ENCODE measurements at places on chromosomes 6 and 20.
A peak's percentile ranks its signal among the peaks of the same experiment; 100 is the strongest.

DNA sequence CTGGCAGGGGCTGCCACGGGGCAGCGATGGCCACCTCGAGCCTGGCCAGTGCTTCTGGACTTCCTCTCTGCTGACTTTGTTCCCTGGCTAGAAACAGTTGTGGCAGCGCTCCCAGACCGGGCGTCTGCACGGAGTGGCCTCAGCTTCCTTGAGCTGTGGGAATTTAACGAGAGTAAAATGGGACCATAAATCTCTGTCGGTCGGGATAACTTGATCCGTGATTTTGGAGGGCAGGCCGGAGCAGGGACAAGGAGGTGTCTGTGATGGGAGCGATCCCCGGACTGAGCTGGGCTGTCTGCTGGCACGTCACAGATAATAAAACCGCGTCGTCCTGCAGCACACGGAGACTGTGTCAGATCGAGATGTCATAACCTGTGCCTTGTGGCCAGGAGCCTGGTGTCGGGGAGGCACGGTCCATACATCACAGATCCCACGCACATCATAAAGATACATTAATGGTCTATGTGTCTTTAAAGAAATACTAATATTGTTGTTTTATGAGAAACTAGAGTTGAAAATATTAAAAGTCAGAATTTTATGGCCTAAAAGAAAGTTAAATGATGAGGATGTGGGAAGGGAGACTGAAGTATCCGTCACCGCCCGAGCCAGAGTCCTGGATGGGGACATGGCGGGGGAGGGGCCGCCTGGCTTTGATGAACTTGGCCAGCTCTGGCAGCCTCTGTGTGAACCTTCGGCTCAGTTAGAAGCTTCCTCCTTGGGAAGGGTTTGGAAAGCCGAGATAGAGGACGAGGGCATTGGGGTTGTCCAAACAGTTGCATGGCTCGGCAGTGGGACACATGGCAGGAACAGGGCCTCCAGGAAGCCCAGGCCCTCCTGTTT, 6.5 kb upstream of the RBBP8NL start:
- DNase-seq = no peak

- DNase-seq = no peak
These were observed 21.8 kb downstream of the MAN1A1 start for GRCh38 chr6:119327810-119328209.

GRCh38 chr6:126252154-126252553, 87.8 kb upstream of the CENPW start:
- no peak for DNase-seq

- no peak for DNase-seq
These were observed 8.0 kb downstream of the NKX2-4 start for GRCh38 chr20:21389368-21389767.

DNA sequence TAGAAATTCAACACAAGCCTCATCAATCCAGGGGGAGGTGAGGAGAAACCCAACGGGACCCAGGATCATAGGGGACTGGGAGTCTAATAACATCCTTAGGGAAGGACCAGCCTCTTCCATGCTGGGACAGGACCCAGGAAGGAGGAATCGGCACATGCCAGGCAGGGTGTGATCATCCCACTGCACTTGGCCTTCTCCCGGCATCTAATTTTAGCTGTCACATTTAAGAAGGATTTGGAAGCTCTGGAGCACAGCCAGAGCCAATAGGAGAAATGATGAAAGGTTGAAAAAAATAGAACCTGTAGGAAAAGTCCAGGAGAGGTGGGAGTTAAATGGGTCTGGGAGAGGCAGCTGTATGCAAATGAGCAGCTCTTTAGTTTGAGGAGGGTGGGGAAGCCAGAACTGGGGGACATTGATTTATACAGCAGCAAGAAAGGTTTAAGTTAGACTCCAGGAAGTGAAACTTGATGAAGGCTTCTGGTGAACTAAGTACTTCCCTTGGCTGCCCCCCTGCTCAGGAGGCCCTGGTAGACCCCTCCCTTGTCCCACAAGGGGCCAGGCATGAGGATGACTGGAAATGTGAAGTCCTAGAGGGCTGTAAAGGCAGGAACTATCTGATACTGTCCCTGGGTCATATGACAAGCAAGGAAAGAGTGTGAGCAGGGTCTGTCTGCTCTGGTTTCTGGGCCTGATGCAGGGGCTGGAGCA, 260.3 kb downstream of the LRFN2 start:
- no peak for DNase-seq

DNA sequence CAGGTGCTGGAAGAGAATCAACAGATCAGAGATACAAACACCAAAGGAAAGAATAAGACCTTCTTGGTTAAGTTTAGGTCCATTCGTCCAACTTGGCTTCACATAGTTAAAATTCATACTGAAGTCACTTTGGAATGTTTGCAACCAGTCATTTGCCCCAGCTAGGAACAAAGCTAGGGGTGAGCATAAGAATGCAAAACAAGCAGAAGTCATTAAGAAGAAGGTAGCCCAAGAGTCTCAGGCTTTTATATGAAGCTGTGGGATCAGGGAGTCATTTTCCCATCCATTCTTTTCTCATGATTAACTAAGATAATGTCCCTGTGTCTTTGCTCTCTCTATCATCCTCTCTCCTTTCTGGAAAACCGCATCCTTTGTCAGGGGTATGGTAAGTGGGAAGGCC, 51.5 kb upstream of the TMEM170B start:
- DNase-seq = no peak

DNA sequence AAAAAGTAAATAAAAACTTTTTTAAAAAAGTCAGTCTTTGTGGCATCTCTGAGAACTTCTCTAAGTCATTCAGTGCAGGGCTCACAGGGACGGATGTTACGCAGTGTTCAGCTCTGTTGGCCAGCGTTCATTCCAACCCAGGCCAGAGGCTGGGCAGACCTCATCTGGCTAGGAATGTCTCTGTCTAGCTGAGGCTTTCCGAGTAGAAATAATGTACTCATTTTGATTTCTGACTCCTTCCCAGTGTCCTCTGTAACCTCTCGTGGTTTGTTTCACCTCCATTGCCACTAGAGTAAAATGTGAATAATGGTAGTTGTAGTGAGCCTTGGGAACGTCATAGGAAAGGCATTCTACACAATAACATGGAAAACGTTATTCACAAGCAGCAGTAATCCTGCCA, 135.1 kb downstream of the TMEM242 start:
- no peak for DNase-seq

- DNase-seq = no peak
These were observed 38.6 kb downstream of the PREP start for GRCh38 chr6:105364243-105364642.

DNA sequence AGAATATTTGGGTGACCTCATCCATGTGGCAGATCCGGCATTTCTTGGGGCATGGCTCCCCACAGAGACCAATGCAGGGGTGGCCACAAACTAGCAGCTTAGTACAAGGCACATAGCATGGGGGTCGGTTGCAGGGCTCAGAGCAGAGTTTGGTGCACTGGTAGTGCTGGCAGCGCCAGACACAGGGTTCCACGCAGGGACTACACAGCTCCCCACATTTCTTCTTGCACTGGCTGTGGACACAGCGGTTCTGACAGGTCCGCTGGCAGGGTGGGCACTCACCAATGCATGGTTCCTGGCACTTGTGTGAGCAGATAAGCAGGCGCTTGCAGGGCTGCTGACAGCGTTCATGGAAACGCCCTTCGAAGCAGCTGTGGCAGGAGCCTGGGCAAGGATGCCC, 29.1 kb downstream of the DDX27 start:
- DNase-seq = no peak

DNA sequence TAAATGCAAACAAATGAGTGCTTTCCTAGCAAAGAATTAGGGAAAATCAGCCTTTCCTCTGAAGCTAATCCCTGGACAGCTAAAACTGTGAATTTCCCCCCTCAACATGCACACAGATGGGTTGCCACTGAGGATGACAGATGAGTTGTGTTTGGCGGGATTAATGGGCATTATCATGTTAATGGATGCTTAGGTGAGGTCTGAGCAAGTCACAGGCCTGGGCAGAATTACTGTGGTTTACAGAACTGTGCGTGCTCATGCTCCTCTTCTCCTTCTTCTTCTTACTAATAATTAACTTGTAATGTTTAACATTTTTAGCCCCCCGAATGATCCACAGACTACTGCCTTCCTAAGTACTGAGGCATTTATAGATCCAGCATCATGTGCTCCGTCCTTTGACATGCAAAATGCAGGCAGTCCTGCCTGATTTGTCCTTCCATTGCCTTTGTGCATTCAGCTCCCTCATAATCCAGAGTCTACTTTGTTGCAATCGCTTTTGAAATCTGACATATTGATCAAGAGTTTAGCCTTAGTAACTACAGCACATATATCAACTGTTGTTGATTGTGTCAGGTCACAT, 753.4 kb upstream of the MMS22L start:
- DNase-seq = no peak

DNA sequence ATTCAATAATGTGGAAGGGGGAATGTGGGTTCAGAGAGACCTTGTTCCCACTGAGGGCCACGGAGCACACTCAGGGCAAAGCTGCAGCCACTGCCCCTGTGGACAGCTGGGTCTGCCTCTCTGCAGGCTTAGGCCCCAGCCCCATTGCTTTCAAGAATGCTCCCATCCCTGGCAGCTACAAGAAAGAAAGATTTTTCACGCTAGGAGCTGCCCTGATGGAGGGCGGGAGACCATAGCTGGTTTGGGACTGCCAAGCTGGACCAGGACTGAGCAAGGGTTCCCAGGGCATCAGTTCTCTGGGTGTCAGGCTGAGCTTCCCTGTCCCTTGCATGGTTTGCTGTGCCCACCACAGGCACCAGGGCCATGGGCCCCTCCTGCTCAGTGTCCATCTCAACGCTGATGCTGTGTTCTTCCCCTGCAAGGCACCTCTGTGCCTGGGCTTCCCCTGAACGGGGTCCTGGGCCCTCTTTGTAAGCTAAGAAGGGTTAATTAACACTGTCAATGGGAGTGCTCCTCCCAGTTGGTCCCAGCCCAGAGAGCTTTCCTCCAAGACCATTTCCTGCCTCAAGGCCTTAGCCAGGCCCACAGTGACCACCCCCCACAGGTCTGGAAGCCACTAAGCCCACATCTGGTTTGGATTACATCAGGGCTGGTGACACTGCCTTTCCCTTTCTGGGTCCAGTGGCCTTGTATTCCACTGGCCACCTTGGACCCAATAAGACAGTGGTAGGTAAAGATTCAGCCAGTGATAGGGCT, 8.4 kb downstream of the FOXS1 start:
- no peak for DNase-seq

DNA sequence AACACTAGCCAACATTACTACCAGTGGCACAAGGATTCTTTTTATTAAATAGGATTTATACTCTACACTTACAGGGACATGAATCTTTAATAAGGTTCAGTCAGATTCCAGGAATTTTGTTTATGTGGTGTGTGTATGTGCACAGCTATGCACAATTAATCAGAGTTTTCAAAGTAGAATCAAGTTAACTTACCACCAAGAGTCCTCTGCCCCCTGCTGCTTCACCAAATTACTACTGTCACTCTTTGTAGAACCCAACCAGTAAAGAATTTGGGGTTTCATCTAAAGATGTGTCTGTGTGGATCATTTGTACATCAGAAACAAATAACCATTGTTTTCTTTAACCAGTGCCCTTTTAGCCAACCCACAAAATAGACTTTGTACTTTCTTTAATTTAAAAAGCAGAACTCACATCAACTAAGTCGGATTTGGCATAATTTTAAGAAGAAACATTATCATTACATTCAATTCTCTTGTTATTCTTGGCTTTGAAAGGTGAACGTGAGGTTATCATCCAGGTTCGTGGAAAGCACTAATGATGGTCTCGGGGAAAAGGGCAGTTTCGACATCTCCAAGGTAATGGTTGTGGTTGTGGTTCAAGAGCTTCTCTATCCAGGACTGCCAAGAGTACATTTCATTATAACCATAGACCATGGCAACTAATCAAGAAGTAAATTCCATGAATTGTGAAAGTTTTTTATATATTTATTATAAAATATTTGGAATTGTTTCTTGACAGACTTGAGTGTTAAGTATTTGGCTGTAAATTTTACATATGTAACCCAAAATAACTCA, 514.3 kb upstream of the ID4 start:
- no peak for DNase-seq

GRCh38 chr20:36472637-36473090, 68.7 kb upstream of the MYL9 start:
- DNase-seq = peak; percentile 20

DNA sequence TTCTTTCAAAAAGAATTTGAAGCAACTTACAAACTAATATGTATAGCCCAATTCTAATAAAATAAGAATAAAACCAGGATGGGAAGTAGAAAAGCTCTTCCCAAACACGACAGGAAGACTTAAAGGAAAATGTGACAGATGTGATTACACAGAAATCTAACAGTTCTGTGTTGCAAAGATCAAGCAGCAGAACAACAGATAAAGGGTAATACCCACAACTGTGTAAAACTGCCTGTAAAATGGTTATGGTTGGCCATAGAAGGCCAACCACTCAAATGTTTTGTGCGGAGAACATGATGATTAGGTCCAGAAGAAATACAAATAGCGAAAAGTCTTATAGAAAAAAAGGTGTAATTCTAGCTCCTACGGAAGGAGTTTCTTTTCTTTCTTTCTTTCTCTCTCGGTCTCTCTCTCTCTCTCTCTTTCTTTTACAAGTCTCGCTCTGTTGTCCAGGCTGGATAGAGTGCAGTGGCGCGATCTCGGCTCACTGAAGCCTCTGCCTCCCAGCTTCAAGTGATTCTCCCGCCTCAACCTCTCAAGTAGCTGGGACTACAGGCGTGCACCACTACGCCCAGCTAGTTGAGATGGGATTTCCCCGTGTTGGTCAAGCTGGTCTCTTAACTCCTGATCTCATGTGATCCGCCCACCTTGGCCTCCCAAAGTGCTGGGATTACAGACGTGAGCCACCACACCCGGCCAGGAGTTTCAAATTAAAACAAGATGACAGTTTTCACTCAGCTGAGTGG, 128.5 kb downstream of the QRSL1 start:
- no peak for DNase-seq

DNA sequence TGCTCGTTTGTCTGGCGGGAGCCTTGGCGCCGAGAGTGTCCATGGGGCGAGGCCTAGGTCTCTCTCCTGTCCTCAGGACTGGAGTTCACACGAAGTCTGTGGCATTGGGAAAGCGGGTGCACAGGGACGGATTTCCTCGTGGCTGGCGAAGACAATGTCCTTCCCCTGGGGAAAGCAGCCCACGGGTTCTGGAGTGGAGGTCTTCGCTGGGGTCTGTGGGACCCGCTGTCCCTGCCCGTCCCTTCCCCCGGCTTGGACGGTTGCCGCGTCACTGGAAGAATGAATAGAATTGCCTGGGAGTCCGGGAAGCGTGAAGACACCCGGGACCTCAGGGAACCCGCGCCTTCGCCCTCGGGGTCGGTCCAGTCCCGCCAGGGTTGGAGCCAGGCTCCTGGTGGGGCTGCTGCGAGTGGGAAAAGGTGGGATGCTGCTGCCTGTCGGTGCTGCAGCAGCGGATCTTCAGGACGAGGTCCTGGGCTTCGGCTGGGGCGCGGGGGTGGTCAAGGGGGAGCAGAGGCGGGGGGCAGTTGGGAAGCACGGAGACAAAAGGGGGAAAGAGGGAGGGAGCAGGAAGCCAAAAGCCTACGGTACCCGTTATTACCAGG, 441.8 kb upstream of the DEFB115 start:
- no peak for DNase-seq

- no peak for DNase-seq
These were observed 49.0 kb downstream of the RREB1 start for GRCh38 chr6:7156643-7157278.

GRCh38 chr6:96505363-96505762, 16.2 kb upstream of the UFL1 start:
- no peak for DNase-seq
